ENCODE measurements at places on chromosomes 11 and 22.

- no peaks in the 10 kb centered on the region for H3K27me3 ChIP-seq
- no peaks in the 10 kb centered on the region for H3K4me1 ChIP-seq
- peak overlapping the region; percentile 6 for H3K27ac ChIP-seq
- no peak overlapping the region for H3K4me3 ChIP-seq
These were observed 77.4 kb downstream of the NAV2 start for GRCh38 chr11:19789835-19790710.

DNA sequence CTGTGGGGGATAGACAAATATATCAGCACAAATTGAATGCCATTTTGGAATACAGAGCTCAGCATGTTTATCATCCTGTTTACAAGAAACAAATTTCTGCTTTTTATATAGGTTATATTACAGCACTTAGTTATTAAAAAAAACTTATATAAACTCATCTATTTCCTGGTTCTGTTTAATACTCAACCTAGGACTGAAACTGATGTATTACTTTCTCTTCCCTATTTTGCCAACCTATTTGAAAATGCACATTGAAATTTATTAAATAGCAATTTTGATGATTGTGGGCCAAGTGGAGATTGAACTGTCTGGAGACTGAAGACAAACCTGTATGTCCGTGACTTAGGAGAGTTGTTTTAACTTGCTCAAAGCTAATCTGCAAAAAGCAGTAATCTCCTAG lies 288.3 kb upstream of the ANO3 start:
- H3K27ac ChIP-seq: no peak overlapping the region
- no peaks in the 10 kb centered on the region for H3K36me3 ChIP-seq
- DNase-seq: no peak
- no peaks in the 10 kb centered on the region for H3K27me3 ChIP-seq

DNA sequence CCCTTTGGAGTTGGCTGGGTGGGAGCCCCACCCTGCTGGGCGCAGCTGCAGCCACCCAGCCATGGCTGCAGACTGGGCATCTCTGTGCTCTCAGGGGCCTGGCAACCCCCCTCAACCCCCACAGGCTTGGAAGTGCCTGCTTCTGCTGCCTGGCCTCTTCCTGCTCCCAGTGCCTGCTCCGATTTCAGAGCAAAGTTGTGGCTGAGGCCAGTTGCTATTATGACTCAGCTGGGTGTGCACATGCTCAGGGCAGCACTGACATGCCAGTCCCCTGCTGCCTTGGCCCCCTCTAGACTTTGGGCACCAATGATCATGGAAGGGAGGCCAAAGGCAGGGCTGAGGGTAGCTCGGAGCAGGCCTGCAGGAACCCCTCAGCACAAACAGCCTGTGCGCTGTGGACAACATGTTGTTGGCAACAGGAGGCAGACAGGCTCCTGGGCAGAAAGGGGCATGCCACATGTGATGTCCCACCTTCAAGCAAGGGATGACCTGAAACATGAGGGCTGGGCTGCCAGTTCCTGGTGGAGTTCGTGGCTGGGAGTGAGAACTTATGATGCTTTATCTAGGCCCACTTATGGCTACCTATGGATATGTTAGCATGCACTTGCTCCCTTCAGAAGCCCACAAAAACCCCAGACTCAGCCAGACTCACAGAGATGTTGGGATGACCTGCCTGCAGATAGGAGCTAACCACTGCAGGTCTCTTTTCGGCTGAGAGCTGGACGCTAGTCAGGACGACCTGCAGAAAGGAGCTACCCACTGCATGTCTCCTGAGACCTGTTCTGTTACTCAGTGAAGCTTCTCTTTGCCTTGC lies 96.4 kb upstream of the AMOTL1 start:
- no peaks in the 10 kb centered on the region for H3K4me1 ChIP-seq
- H3K27ac ChIP-seq: no peak overlapping the region
- no peaks in the 10 kb centered on the region for H3K27me3 ChIP-seq
- no peak for DNase-seq
- H3K36me3 ChIP-seq: no peaks in the 10 kb centered on the region

DNA sequence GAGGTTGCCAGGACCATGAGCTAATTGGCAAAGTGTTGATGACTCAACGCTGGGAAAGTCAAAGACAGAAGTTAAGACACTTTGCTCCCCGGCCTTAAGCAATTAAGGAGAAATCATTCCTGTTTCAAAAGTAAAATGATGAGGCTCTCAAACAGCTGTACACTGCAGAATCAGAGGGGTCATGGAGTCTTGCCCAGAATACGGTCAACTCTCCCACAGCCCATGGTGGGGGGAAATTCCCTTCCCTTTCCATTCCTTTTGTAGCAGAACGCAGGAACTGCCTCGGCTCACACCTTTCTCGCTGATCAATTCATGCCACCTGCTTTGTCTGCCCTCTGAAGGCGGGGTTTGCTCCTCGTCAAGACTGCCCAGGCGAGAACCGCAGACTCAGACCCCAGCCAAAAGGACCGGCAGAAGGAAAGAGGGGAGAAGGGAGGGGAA lies 52.8 kb downstream of the MN1 start:
- no peak overlapping the region for H3K27ac ChIP-seq
- no peaks in the 10 kb centered on the region for H3K27me3 ChIP-seq
- H3K4me1 ChIP-seq: peaks cover 7% of the 10 kb centered on the region

- DNase-seq: peak; percentile 36
- H3K27ac ChIP-seq: peak overlapping the region; percentile 94
- H3K4me3 ChIP-seq: peak overlapping the region; percentile 80
- H3K36me3 ChIP-seq: peaks cover 4% of the 10 kb centered on the region
- peaks cover 27% of the 10 kb centered on the region for H3K4me1 ChIP-seq
These were observed 15.8 kb downstream of the BLID start for GRCh38 chr11:122100037-122100755.

GRCh38 chr22:48857202-48857805 lies 970.4 kb downstream of the BRD1 start:
- no peaks in the 10 kb centered on the region for H3K36me3 ChIP-seq
- no peaks in the 10 kb centered on the region for H3K4me1 ChIP-seq
- no peak for DNase-seq
- no peak overlapping the region for H3K27ac ChIP-seq

DNA sequence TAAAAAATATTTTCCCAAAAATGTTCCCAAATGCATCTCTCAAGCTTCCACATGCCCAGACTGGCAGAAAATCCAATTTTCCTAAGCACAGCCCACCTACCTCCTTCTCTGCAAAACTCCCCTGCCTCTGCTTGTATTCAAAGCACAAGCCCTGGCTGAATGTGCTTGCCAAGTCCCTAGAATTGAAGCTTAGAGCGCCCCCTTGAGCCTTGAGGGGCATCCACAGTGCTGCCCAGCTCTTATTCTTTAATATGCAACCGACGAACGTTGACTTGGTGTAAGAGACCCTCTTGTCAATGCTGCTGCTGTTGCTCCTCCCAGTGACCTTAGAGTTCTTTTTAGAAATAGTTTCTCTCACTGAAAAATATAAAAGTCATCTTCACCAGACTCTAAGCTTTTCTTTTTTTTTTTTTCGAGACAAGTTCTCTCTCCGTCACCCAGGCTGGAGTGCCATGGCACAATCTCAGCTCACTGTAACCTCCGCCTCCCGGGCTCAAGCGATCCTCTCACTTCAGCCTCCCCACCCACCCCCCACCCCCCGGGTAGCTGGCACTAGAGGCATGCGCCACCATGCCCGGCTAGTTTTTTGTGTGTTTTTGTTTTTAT lies 63.5 kb upstream of the CAPRIN1 start:
- no peak overlapping the region for H3K27ac ChIP-seq
- H3K4me1 ChIP-seq: peaks cover 10% of the 10 kb centered on the region
- H3K27me3 ChIP-seq: peaks cover 7% of the 10 kb centered on the region
- no peak overlapping the region for H3K4me3 ChIP-seq
- DNase-seq: peak; percentile 85

- no peak overlapping the region for H3K27ac ChIP-seq
- H3K27me3 ChIP-seq: no peaks in the 10 kb centered on the region
- no peak for DNase-seq
- H3K4me3 ChIP-seq: no peak overlapping the region
- no peaks in the 10 kb centered on the region for H3K36me3 ChIP-seq
These were observed 21.7 kb upstream of the ANKK1 start for GRCh38 chr11:113365895-113366294.

DNA sequence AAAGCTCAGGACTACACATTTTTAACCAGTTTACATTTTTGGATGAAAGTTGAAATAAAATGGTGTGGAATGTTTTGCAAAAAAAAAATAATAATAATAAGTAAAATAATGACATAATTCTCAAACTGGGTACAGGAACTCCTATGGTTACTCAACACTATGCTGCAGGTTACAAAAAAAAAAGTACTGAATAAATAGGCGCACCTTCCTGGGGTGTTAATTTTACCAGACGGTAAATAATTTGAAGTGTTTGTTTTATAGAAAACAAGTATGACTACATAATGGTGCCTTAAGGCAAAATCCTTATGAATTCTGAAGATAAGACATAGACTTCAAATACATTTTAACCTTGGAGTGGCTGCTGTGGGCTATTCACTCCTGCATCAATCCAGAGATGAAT lies 76.5 kb downstream of the RELT start:
- no peak overlapping the region for H3K27ac ChIP-seq
- DNase-seq: no peak
- H3K27me3 ChIP-seq: no peaks in the 10 kb centered on the region
- no peak overlapping the region for H3K4me3 ChIP-seq
- H3K4me1 ChIP-seq: no peaks in the 10 kb centered on the region

DNA sequence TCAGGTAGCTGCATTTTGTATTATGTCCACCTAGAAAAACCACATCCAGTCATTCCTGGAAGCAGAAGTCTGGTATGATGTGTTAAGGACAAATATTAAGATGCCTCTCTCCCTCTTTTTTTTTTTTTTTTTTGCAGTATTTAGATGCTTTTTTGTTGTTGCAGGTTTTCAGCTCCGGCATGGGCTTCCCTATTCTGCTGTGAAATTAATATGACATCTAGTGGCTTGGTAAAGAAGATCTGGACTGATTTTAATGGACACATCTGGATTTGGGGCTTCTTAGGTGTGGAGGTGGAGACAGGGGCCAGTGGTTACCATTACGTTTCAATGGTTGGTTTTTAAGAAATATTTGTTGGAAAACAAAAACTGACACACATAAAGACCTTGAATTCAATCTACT lies 47.5 kb upstream of the RASSF10 start:
- no peaks in the 10 kb centered on the region for H3K4me1 ChIP-seq
- H3K36me3 ChIP-seq: no peaks in the 10 kb centered on the region
- DNase-seq: peak; percentile 22
- H3K27me3 ChIP-seq: no peaks in the 10 kb centered on the region
- no peak overlapping the region for H3K4me3 ChIP-seq
- no peak overlapping the region for H3K27ac ChIP-seq

- H3K4me3 ChIP-seq: no peak overlapping the region
- peak overlapping the region; percentile 13 for H3K27ac ChIP-seq
- no peaks in the 10 kb centered on the region for H3K27me3 ChIP-seq
- DNase-seq: peak; percentile 21
- H3K4me1 ChIP-seq: peaks cover 23% of the 10 kb centered on the region
- peaks cover 8% of the 10 kb centered on the region for H3K36me3 ChIP-seq
These were observed 44.5 kb downstream of the RAB6A start for GRCh38 chr11:73716153-73717056.

GRCh38 chr11:11947825-11948224 lies 60.6 kb downstream of the DKK3 start:
- no peak for DNase-seq
- H3K36me3 ChIP-seq: peaks cover 80% of the 10 kb centered on the region
- peaks cover 5% of the 10 kb centered on the region for H3K4me1 ChIP-seq
- no peaks in the 10 kb centered on the region for H3K27me3 ChIP-seq
- no peak overlapping the region for H3K27ac ChIP-seq

GRCh38 chr11:9568161-9568853 lies 5.2 kb upstream of the WEE1 start:
- no peaks in the 10 kb centered on the region for H3K27me3 ChIP-seq
- no peak for DNase-seq
- no peak overlapping the region for H3K4me3 ChIP-seq
- H3K27ac ChIP-seq: peak overlapping the region; percentile 99
- H3K36me3 ChIP-seq: no peaks in the 10 kb centered on the region

GRCh38 chr11:3738241-3738640 lies 59.1 kb downstream of the NUP98 start:
- H3K27me3 ChIP-seq: no peaks in the 10 kb centered on the region
- no peak overlapping the region for H3K4me3 ChIP-seq
- no peaks in the 10 kb centered on the region for H3K4me1 ChIP-seq

DNA sequence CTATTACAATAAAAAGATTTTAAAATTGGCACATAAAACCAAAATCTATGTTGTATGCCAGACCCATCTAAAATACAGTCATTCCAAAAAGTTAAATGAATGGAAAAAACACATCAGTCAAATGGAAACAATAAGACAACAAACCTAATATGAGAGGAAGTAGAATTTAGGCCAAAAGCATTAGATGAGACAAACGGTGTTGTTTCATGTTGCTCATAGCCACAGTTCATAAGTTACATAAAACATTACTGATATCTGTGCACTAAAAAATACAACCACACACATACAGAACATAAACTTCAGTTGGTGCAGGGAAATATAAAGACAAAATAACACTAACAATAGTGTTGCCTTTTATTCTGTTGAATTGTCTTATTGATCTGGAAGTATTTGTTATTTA lies 661.9 kb downstream of the CNTN5 start:
- no peak overlapping the region for H3K27ac ChIP-seq
- no peak overlapping the region for H3K4me3 ChIP-seq
- no peaks in the 10 kb centered on the region for H3K36me3 ChIP-seq
- no peaks in the 10 kb centered on the region for H3K4me1 ChIP-seq

Data from SK-N-SH (cell line).